ENCODE measurements at places on chromosomes 5 and 9. TPM values are rescaled to one million over a fixed set of nuclear protein-coding genes. Genes with fewer than 3 reads are reported as not detected.

DNA sequence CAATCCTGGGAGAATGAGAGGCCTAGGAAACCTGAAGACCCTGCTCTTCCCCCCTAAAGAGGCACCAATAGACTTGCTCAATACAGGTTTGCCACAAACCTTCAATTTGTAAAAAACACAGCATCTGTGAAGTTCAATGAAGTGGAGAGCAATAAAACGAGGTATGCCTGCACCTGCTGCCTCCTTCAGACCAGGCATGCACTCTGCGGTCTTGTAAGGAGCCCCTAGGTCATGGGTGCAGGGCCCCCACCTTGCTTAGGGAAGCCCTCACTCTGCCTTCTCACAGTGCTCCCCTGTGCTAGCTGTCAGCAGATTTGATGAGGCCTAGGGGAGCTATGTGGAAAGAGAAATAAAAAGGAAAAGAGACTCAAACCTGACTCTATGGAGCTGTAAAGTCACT, 72.1 kb upstream of the GALNT10 start:
- H3K36me3 ChIP-seq: no peaks in the 10 kb centered on the region
- DNase-seq: no peak
- H3K27ac ChIP-seq: no peak overlapping the region
- no peaks in the 10 kb centered on the region for H3K4me1 ChIP-seq

- H3K36me3 ChIP-seq: no peaks in the 10 kb centered on the region
- H3K27ac ChIP-seq: no peak overlapping the region
- no peak for DNase-seq
Measured at GRCh38 chr9:19154135-19154612, 26.9 kb upstream of the PLIN2 start.

UGT3A2 gene
- 0.53 TPM for total RNA-seq

DNA sequence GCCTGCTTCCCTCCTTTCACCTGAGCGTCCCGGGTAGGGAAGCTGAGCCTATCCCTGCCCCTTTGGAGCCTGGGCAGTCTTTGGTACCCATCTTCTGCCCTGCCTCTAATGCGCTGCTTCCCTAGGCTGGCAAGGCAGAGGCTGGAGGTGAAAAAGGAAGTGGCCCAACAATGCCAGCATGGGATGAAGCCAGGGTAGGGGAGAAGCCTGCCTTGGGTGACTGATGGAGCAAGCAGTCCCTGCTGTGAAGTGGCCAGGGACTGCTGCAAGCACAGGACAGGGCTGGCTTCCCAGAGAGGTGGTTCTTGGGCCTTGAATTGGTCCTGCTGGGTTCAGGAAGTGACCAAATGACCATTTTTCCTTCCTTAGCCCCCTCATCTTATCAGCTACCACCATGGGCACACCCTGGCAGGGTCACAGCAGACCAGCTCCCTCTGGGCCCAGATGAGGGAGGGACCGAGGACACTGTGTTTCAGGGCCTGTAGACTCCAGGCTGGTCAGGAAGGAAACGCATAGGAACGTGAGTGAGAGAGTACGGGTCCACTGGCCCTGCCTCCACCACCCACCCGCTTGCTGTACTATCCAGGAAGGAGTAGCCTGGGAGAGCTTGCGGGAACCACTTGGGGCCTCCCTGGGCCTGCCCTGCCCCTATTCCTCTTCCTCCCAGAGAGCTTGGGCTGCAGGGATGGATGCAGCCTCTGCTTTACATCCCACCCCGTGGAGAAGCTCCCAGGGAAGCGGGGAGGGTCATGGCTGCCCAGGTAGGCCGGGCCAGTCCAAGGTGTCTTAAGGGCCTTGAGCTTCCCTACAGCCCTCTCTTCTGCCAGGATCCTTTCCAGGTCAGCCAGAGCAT, 102.6 kb downstream of the DAB2IP start:
- peaks cover 30% of the 10 kb centered on the region for H3K4me1 ChIP-seq
- H3K27ac ChIP-seq: no peak overlapping the region
- no peak for DNase-seq
- no peak overlapping the region for H3K4me3 ChIP-seq

KIF2A gene
- total RNA-seq: 69.3 TPM

FBXL7 gene
- total RNA-seq: 14.8 TPM

NMUR2 gene
- not detected for total RNA-seq

GRCh38 chr9:22374051-22374450, 72.6 kb upstream of the DMRTA1 start:
- no peaks in the 10 kb centered on the region for H3K27me3 ChIP-seq
- H3K36me3 ChIP-seq: no peaks in the 10 kb centered on the region
- H3K4me1 ChIP-seq: peaks cover 13% of the 10 kb centered on the region
- DNase-seq: no peak
- H3K4me3 ChIP-seq: no peak overlapping the region

CDC20B gene
- not detected for total RNA-seq

DNA sequence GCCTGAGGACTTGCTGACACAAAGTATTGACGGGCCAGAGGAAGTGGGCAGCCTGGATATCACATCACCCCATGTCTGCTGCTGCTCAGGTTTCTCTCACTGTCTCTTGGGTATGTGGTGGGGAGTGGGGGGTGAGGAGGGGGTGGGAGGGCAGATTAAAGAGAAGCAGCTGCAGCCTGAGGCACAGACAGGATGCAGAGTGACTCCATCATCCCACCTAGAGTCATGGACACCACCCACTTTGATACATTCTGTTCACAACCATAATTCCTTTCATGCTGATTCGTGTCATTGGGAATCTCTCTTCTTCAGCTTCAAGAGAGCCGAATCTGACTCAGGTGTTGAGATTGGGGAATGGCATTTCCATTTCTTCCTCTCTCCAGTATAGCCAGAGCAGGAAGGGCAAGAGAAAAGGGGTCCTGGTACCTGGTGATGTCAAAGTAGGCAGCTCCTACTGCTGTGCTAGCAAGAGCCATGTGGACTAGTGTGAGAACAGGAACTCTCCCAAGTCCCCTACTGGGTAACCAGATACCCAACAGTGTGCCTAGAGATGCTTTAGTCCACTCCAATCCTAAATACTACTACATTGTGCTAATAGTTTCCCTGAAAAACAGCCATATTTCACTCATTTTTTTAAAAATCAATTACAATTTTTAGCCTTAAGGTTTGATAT, 22.4 kb downstream of the GRAMD2B start:
- peak overlapping the region; percentile 73 for H3K27ac ChIP-seq
- H3K27me3 ChIP-seq: no peaks in the 10 kb centered on the region
- DNase-seq: no peak
- H3K4me1 ChIP-seq: peaks cover 12% of the 10 kb centered on the region
- no peak overlapping the region for H3K4me3 ChIP-seq

DNA sequence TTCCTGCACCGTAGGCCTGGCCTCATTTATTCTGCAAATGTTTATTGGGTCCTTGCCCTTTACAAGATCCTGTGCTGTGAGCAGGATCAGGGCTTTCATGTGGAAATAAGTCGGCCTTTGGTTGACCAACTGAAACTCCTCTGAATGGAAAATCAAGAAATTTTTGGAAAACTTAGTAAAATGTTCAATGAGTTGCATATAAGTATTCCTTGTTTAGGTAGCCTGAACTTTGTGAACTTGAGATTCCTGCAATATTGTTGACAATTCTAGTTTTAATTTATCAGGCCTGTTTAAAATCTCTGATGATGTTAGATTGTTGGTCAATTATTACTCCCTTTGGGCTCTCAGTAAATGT, 1.1 kb downstream of the MAML1 start:
- no peaks in the 10 kb centered on the region for H3K27me3 ChIP-seq
- peak overlapping the region; percentile 96 for H3K4me3 ChIP-seq
- peaks cover 21% of the 10 kb centered on the region for H3K4me1 ChIP-seq
- no peak for DNase-seq

GRCh38 chr5:42598311-42598710, 158.3 kb upstream of the CCDC152 start:
- H3K4me1 ChIP-seq: peaks cover 12% of the 10 kb centered on the region
- DNase-seq: no peak
- no peak overlapping the region for H3K27ac ChIP-seq

DNA sequence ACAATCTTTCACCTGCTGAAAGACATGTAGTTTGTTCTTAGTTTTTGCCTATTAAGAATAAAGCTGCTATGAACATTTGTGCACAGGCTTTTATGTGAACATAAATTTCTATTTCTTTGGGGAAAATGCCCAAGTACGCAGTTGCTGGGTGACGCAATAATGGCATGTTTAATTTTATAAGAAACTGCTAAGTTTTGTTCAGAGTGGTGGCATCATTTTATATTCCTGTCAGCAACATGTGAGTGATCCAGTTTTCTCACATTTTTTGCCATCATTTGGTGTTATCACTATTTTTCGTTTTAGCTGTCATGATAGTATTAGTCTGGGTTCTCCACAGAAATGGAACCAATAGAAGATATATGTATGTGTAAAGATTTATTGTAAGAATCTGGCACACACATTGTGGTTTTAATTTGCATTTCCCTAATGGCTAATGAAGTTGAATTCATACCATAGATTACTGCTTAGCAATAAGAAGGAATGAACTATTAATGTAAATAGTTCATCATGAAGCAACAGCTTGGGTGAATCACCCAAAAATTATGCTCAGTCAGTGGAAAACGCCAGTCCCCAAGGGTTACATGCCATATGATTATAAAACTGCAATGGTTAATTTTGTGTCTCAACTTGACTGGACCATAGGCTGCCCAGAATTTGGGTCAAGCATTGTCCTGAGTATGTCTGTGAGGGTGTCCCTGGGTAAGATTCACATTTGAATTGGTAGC, 358.6 kb downstream of the MSX2 start:
- DNase-seq: no peak
- no peak overlapping the region for H3K27ac ChIP-seq
- no peak overlapping the region for H3K4me3 ChIP-seq
- peaks cover 4% of the 10 kb centered on the region for H3K4me1 ChIP-seq

DNA sequence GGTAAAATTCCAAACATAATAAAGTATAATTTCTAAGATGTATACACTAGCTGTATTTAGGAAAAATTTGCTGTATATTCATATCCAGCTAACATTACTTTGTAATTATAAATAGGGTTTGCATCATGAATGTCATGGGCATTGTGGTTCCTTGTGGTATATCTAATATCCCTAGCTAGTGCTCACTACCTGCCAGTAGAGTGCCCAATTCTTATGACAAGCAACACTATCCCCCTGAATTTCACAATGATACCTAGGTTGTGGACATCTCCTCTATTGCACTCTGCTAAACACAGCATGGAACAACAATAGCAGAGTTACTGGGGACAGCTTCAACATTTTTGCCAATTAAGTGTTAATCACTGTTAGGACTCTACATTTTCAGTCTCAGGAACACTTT, 1656.5 kb downstream of the EFNA5 start:
- DNase-seq: no peak
- H3K4me1 ChIP-seq: peaks cover 8% of the 10 kb centered on the region
- H3K27me3 ChIP-seq: no peaks in the 10 kb centered on the region
- no peak overlapping the region for H3K27ac ChIP-seq
- no peaks in the 10 kb centered on the region for H3K36me3 ChIP-seq

DNA sequence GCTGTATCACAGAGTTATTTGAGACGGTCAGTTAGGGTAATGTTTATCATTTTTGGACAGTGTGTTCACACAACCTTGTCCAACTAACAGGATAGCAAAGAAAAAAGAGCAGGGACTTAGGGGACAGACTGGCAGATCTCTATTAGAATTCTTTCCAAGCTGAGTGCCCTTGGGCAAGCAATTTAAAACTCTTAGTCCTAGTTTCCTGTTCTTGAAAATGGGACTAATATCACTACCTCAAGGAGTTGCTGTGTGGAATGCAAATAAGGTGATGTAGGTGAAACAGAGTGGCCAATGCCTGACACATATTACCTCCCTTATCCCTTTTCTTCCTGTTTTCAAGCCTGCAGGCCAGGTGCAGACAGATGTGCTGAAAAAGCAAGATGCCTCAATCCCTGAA, 186.7 kb downstream of the PAPPA start:
- no peak for DNase-seq
- peaks cover 38% of the 10 kb centered on the region for H3K4me1 ChIP-seq
- H3K4me3 ChIP-seq: no peak overlapping the region
- H3K36me3 ChIP-seq: no peaks in the 10 kb centered on the region
- no peak overlapping the region for H3K27ac ChIP-seq

DNA sequence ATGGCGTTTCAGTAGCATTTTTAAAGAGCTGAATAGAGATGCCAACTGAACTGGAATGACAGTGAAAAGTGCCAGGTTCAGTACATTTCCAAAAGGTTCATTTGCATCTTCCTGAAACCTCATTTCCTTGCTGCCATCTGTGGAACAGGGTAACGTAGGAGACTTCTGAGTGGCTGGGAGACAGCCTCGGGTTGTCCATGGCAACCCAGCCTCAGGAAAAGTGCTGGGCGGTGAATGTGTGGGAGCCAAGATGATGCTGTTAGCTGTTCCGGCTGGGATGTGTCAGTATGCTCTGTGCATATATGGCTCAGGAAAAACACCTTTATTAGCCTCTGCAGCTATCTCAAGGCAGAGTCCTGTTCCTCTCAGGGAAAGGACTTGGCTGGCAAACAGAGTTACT, 87.5 kb downstream of the KLHL3 start:
- H3K27me3 ChIP-seq: no peaks in the 10 kb centered on the region
- H3K27ac ChIP-seq: no peak overlapping the region
- DNase-seq: no peak
- H3K4me1 ChIP-seq: no peaks in the 10 kb centered on the region
- H3K4me3 ChIP-seq: no peak overlapping the region

GOLM1 gene
- 112 TPM for total RNA-seq

DNA sequence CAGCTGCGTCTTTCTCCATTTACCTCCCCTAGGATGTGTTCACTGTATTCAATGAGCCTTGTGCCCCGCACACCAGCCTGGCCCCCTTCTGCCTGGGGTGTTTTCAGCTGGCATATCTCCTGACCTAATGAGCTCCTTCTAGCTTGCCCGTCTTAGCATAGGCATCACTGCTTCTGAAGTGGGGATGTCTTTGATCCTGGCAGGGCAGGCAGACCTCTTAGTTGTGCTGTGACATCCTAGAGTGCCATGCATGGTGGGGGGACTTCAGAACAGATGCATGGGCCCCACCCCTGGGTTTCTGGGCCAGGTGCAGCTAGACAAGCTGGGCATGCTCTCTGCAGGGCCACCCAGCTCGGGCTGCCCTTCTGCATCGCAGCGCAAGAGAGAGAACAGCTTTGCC, 172.7 kb downstream of the GADD45G start:
- H3K27ac ChIP-seq: no peak overlapping the region
- no peak for DNase-seq
- H3K4me1 ChIP-seq: peaks cover 3% of the 10 kb centered on the region
- peaks cover 61% of the 10 kb centered on the region for H3K27me3 ChIP-seq
- no peaks in the 10 kb centered on the region for H3K36me3 ChIP-seq

PCDHA12 gene
- total RNA-seq: 13.7 TPM

SLC45A2 gene
- total RNA-seq: 2.4 TPM

DNA sequence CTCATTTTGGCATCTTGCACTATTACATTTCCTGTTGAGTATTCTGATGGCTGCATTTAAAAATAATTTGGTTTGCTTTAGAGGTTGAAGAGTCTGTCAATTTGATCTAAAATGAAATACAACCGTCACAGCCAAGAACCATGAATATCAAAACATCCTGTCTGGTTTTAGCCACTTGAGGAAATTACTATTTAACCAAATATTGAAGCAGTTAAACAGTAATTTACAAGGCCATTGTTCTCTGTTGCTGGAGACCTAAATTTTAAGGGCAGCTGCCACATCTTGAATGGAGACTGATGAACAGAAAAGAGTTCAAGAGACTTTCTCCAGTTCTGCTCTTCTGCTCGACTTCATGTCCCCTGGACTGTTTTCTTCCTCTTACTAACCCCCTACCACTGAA, 549.4 kb downstream of the LRRC70 start:
- no peaks in the 10 kb centered on the region for H3K4me1 ChIP-seq
- H3K4me3 ChIP-seq: no peak overlapping the region
- no peak overlapping the region for H3K27ac ChIP-seq
- no peak for DNase-seq
- no peaks in the 10 kb centered on the region for H3K36me3 ChIP-seq
- H3K27me3 ChIP-seq: no peaks in the 10 kb centered on the region

- H3K4me3 ChIP-seq: no peak overlapping the region
- no peak overlapping the region for H3K27ac ChIP-seq
- no peaks in the 10 kb centered on the region for H3K4me1 ChIP-seq
- DNase-seq: no peak
Measured at GRCh38 chr5:65209341-65209740, 272.4 kb downstream of the ADAMTS6 start.

FUBP3 gene
- total RNA-seq: 68.9 TPM

LVRN gene
- 0.24 TPM for total RNA-seq

All from progenitor cell of endocrine pancreas (in vitro differentiated cells).